ENCODE measurements at places on chromosomes 5 and 9.

DNA sequence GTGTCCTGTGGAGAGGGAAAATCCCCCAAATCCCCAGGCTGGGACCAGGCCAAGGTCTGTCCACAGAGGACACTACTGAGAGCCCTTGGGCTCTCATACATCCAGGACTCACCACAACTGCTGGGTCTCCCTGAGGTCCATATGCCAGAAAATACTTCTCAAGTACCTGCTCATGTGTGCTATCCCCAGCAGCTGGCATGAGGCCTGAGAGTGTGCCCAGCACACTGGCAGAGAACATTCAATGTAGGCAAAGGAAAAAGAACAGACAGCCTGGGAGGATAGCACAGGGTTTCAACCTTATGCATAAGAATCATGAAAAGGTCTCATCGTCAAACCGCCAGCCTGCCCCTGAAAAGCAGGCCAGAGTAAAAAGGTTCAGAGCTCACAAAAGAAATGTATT is 154.1 kb upstream of the TAS2R1 start:
- DNase-seq, result no peak

- DNase-seq, result no peak
These were observed 105.0 kb downstream of the ANKRD55 start for GRCh38 chr5:56128113-56128512.

- DNase-seq, result peak; percentile 5
These were observed 56.2 kb upstream of the TNFSF15 start for GRCh38 chr9:114861922-114862605.

- no peak for DNase-seq
These were observed 54.9 kb downstream of the WDR41 start for GRCh38 chr5:77437194-77437593.

- DNase-seq, result no peak
These were observed 98.1 kb downstream of the DOCK8 start for GRCh38 chr9:312596-313320.

- no peak for DNase-seq
These were observed 17.2 kb upstream of the MLANA start for GRCh38 chr9:5873439-5873838.

GRCh38 chr9:130756455-130757152 is 63.0 kb downstream of the EXOSC2 start:
- DNase-seq, result no peak

- no peak for DNase-seq
These were observed 231.9 kb downstream of the ATPSCKMT start for GRCh38 chr5:10017786-10018185.

GRCh38 chr5:157535042-157535865 is 40.3 kb downstream of the ADAM19 start:
- no peak for DNase-seq

DNA sequence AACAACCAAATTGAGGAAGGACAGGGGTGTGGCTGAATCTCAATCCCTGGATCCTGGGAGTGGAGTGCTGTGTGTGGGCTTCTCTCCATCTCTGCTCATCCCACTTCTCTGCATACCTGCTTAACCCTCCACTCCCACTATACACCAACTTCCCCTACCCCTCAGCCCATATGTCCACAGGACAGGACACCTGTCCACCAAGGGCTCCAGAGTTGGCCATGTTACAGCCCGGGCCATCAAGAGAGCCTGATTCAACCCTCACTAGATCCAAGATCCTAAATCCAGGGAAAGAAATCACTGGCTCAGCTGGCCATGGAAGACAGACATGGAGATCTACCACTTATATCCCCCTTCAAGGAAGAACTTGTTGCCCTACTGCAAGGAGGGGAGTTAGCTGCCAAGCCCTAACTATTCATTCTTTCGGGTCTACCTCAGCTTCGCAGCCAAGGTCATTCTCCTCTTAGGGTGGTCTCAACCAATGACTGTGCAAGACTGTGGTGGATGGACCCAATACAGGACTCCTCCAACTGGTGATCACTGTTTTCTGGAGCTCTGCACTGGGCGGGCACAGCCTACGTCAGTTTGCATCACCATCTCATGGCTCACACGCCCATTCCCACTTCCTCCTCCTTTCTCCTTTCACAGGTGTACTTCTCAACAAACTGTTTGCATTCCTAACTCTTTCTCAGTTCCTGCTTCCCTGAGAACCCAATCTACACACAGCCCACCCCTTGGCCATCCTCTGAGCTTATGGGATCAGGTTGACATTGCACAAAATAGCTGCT is 53.7 kb upstream of the ZBTB43 start:
- DNase-seq, result no peak
